ENCODE measurements at places on chromosomes 5 and 9.

GRCh38 chr5:22970491-22970890 lies 117.3 kb upstream of the CDH12 start:
- no peak for DNase-seq

- DNase-seq, result no peak
Measured at GRCh38 chr5:15539951-15540350, 40.0 kb downstream of the FBXL7 start.

GRCh38 chr9:98263482-98264357 lies 8.3 kb upstream of the TBC1D2 start:
- peak; percentile 83 for DNase-seq

GRCh38 chr9:4106081-4106759 lies 193.6 kb downstream of the GLIS3 start:
- no peak for DNase-seq

- DNase-seq, result no peak
Measured at GRCh38 chr9:135224921-135225541, 137.6 kb downstream of the OLFM1 start.

- no peak for DNase-seq
Measured at GRCh38 chr5:75662061-75662460, 50.8 kb downstream of the ANKDD1B start.

DNA sequence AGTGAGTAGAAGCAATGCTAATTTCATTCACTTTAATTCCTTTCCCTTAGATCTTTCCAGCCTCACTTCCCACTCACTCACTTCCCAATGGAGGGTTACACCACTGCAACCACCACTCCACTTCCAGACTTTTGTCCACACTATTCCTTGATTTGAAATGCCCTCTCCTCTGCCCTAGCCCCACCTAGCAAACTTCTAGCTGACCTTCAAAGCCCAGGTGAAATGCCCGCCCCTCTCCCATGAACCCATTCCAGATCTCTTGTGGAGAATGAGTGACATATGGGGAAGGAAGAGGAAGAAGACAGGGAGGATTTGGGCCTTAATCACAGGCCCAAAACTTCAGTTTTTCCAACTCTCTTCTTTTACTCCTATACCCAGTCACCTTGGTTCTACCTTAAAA lies 37.1 kb downstream of the PFDN1 start:
- no peak for DNase-seq

DNA sequence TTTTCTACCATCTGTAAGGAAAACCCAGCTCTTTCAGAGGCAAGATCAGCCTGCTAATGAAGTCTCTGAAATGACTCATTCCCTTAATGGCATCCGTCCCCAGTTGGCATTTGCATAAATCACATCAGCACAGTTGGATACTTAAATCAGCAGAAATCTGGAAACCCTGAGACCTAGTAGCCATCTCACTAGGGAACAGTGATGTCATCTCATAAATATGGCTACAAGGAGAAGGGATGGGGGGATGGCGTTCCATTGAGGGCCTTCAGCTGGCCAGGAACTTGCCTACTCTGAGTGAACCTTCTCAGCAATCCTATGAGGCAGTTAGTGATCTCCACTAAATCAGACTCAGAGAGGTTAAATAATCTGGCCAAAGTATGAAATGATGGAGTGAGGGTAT lies 81.8 kb downstream of the CMYA5 start:
- no peak for DNase-seq

- no peak for DNase-seq
Measured at GRCh38 chr9:70517926-70518610, 103.6 kb upstream of the KLF9 start.

DNA sequence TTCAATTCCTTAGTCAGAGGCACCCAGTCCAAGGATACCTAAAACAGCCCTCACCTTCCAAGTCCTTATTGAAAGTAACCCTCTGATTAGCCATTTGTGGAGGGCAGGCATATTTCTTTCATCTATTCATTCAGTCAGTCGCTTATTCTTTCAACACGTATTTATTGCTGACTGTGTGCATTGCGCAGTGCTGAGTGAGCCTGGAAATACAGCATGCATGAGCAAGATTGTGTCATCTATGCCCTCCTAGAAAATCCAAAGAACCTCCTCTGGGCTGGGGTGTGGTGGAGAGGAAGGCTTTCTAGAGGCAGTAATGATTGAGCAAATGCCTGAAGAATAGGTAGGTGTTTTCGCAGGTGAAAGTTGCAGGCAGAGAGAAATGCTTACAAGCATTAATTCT lies 8.5 kb upstream of the FEM1C start:
- no peak for DNase-seq

DNA sequence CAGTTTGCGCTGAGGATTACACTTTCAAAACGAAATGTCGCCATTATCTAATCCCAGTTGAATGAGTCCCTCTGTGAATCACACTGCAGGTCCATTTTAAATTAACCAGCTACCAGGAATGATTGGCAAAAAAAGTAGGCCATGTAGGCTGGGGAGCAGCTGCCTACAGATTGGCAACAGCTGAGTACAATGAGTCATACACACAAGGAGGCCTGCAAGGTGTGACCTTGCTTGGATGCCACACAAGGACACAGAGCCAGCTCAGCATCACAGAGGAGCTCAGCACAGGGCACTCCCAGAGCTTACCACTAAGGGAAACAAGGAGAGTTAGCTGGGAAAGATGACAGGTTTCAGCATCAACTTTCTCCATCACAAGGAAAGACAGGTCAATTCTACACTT lies 12.9 kb downstream of the HAVCR1 start:
- no peak for DNase-seq

DNA sequence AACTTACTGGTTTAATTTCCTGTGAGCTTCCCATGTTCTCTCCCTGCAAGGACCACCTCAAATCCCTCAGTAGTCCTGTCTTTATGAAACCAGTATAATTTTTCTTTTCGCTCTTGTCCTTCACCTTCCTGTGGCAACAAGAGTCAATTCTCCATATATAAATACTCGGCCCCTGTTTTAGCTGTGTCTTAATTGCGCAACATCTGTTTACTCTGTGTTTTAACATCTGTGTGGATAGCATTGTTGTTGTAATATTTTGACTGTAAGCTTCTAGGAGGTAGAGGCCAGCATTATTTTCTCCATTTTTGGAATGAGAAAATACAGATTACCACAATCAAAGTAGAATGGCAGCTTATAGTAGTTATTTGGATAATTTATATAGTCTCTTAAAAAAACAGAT lies 30.2 kb upstream of the CDKN2B start:
- no peak for DNase-seq

GRCh38 chr5:117210796-117211195 lies 636.2 kb upstream of the SEMA6A start:
- no peak for DNase-seq

DNA sequence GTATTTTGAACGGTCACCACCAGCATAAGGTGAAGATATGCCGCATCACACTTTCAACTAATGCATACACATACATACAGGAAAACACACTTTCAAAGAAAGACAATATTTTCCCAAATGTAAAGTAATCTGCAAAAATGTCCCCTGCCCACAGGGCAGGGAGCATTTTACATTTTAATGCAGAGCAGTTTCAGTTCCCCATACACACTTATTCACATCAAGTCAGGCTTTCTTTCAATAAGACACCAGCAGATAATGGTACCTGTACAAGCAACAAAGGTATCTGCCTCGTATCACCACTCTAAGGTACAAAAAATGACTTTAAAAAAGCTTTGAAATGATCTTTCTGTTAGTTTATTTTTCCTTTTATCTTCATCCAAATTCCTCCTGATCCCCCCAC lies 247.1 kb upstream of the CCNG1 start:
- no peak for DNase-seq

- no peak for DNase-seq
Measured at GRCh38 chr5:67038817-67039603, 157.6 kb downstream of the CD180 start.

DNA sequence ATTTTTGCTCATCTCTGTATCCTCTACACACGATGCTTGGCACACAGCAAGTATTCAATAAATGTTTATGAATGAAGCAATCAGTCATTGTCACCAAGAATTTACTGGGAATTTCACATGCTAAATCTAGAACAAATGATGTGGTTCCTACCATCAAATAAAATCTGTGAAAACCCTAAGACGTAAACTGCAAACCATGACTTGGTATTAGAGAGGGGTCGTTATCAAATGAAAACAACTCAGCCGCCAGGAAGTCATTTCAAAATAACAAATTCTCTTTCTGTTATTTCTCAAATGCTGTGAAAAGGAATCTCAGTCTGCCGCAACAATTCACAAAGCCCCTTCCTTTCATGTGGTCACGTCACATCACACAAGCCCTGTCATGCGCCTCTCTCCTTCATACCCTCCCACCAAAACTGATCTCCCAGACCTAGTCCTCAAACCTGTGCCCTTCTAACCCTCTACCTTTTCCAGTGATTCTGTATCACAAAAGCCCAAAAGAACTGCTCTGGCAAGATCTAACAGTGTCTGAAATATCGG lies 173.6 kb downstream of the DEPDC1B start:
- no peak for DNase-seq

GRCh38 chr5:57718155-57718554 lies 235.5 kb upstream of the ACTBL2 start:
- DNase-seq, result no peak

GRCh38 chr9:88874391-88874790 lies 116.9 kb upstream of the S1PR3 start:
- no peak for DNase-seq

GRCh38 chr9:86470326-86470725 lies 116.1 kb upstream of the TUT7 start:
- DNase-seq, result no peak

- DNase-seq, result no peak
Measured at GRCh38 chr5:145536133-145536532, 299.0 kb downstream of the PRELID2 start.

DNA sequence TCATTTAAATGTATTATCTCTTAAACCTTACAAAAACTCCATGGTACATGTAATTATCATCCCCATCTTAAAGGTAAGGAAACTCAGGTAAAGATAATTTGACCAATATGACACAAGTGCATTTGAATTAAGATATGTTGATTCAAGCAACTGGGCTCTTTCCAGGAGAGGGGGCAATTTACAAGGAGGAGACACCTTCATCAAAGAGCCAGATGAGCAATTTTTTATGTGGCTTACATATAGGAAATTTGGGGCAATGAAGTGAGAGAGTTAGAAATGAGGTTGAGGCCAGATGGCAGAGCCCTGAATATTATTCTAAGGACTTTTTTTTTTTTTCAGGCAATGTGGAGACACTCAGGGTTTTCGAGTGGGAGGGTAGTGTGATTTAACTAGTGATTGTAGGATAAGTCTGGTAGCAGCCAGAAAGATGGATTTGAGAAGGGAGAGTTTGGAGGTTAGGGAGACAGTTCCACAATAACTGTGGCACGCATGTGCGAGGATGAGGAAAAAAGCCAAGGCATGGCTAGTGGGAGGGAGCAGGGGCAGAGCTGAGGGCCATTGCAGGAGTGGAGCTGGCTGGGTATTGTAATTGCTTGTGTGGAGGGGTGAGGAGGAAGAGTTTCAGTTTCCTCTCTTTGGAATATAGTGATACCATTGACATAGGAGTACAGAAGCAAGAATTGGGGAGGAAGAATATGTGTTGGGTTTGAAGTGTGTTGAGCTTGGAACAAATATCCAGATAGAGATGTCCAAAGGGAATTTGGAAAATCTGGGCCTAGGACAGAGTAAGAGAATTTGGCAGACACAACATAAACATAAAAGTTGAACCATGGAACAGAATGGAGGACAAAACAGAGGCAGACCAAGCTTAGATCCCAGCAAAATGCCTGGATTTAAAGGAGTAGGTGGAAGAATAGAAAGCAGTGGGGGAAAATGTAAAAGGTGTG lies 72.0 kb downstream of the ACTBL2 start:
- no peak for DNase-seq

DNA sequence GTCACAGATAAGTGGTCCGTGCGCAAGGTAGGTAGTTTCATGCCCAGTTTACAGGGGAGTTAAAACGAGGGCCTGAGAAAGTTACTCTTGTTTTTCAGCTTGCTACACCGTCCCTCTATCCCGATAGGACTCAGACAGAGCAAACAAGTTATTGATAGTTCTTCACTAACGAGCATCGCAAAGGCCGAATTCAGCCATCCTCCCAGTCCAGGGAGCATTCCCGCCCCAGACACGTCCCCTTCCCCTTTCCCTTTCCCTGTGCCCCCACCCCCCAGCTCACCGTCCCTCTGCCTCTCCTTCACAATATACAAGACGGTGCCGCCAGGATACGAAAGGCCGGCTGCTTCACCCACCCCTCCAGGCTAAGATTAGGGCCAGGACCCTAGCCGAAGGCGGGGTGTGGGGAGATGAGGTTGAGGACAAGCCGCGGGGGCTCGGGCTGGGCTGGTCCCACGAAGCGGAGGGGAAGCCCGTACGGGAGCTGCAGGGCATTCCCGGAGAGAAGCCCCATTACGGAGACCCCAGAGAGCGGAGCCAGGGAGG lies 599 bp downstream of the KIAA1191 start:
- peak; percentile 26 for DNase-seq

- no peak for DNase-seq
Measured at GRCh38 chr5:533955-534742, 9.9 kb upstream of the SLC9A3 start.

DNA sequence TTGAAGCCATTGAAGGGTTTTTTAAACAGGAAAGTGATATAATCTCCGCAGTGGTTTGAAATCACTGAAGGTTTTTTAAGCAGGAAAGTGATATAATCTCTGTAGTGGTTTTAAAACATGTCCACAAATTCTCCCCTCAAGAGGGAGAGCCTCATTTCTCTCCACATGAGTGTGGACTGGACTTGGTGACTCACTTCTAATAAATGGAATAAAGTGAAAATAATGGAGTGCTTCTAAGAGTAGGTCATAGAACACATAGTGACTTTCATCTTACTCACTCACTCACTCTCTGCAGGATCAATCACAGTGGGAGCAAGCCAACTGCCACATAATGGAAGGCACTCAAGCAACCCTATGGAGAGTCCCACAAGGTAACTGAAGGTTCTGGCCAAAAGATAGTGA lies 12.0 kb downstream of the CTNNAL1 start:
- DNase-seq, result no peak

- no peak for DNase-seq
Measured at GRCh38 chr5:44943647-44944046, 134.9 kb downstream of the MRPS30 start.

GRCh38 chr9:113737517-113738271 lies 138.4 kb upstream of the ZNF618 start:
- peak; percentile 74 for DNase-seq

DNA sequence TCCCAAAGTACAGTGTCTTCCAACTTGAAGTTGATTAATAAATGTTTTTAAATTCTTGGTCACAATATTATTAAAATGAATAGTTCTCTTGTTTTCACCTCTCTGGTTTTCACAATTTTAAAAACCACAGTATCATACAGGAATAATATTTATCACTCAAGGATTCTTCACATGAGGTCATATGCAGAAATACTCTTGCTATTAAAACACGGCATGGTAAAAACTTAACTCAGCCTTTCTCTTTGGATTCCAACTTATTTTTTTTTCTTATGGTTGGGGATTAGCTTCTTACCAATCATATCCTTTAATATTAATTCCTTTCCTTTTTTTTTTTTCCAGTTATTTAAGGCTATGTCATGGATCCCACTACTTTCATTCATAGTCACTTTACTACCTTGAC lies 289.4 kb downstream of the ADAMTS6 start:
- DNase-seq, result no peak

- no peak for DNase-seq
Measured at GRCh38 chr9:111805830-111806241, 11.1 kb upstream of the SHOC1 start.

GRCh38 chr9:98993570-98993945 lies 49.9 kb downstream of the COL15A1 start:
- DNase-seq, result no peak

GRCh38 chr9:133514460-133515239 lies 10.1 kb downstream of the MYMK start:
- no peak for DNase-seq

All from endothelial cell (in vitro differentiated cells).